ENCODE measurements at places on chromosomes 13 and 19. TPM values are rescaled to one million over a fixed set of nuclear protein-coding genes. Genes with fewer than 3 reads are reported as not detected.

The ZNF555 gene
- polyA plus RNA-seq = 3.9 TPM

DNA sequence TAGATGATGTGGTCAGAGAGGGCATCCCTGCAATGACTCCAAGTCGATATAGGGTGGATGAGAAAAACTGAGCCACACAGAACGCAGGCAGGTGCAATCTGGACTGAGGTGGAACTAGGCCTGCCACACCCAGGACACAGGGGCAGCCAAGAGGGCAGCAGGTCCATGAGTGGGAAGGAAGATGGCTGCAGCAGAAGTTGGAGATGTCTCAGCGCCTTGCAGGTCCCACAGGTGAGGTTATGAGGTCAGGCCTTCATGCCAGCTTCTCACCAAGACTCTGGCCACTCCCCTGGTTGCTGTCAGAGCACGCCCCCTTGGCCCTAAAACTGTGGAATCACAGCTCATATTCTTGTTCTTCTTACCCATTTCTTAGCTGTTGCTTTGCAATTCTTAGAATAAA is 147.7 kb upstream of the VSTM2B start:
- H3K36me3 ChIP-seq = no peaks in the 10 kb centered on the region
- DNase-seq = no peak
- H3K27me3 ChIP-seq = no peaks in the 10 kb centered on the region
- H3K4me3 ChIP-seq = no peak overlapping the region
- H3K27ac ChIP-seq = no peak overlapping the region

- no peaks in the 10 kb centered on the region for H3K27me3 ChIP-seq
- no peak for DNase-seq
- H3K36me3 ChIP-seq = no peaks in the 10 kb centered on the region
- H3K4me1 ChIP-seq = no peaks in the 10 kb centered on the region
- no peak overlapping the region for H3K4me3 ChIP-seq
Observed at GRCh38 chr13:28337166-28338005, 157.5 kb downstream of the FLT1 start.

GRCh38 chr13:68719815-68720214 is 1387.8 kb upstream of the ATXN8OS start:
- H3K27ac ChIP-seq = no peak overlapping the region
- no peaks in the 10 kb centered on the region for H3K36me3 ChIP-seq
- H3K27me3 ChIP-seq = no peaks in the 10 kb centered on the region
- DNase-seq = no peak
- no peak overlapping the region for H3K4me3 ChIP-seq

- H3K4me3 ChIP-seq = no peak overlapping the region
- no peak for DNase-seq
- H3K27ac ChIP-seq = no peak overlapping the region
- peaks cover 5% of the 10 kb centered on the region for H3K27me3 ChIP-seq
- no peaks in the 10 kb centered on the region for H3K36me3 ChIP-seq
- H3K4me1 ChIP-seq = peaks cover 19% of the 10 kb centered on the region
Observed at GRCh38 chr13:46297361-46297811, 85.7 kb downstream of the LRRC63 start.

All from keratinocyte (primary cell).